Hindlimb muscle (tissue), 1 donor: ENCODE measurements at places on chromosomes 7 and 10. TPM values are rescaled to one million over a fixed set of nuclear protein-coding genes. Genes with fewer than 3 reads are reported as not detected.

The FAM25C gene
- not detected for polyA plus RNA-seq

The IQCE gene
- 5.9 TPM for polyA plus RNA-seq

The TRIM8 gene
- 97.5 TPM for polyA plus RNA-seq

The KAZALD1 gene
- polyA plus RNA-seq = 23.5 TPM
